PC-9 (cell line): ENCODE measurements at places on chromosomes 11 and 22. TPM values are rescaled to one million over a fixed set of nuclear protein-coding genes. Genes with fewer than 3 reads are reported as not detected.

Gene PTPN5
- not detected in 2 replicates for total RNA-seq

Gene CRYBB2
- 1.0 TPM in 2 replicates for total RNA-seq

DNA sequence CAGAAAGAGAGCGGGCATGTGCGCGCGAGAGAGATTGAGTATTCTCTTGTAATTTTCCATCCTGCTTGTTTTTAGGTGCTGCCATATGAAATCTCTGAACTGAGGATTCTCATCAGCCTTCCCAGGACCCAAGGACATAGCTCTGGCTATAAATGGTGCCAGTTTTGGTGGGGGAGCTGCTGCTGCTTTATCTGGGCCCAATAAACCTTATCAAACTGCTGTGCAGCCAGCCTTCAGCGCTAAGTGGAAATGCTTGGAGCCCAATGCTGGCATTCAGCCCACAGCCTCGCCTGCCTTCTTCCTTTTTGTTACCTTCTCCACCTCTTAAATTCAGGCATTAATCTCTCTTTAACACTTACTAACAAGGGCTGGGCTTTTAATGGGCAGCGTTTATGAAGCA is 2.4 kb upstream of the ZBTB16 start:
- no peak overlapping the region for H3K27ac ChIP-seq

- no peaks in the 10 kb centered on the region for H3K27me3 ChIP-seq
- H3K36me3 ChIP-seq: peaks cover 5% of the 10 kb centered on the region; the same call in 1 of the 2 replicates
- H3K4me1 ChIP-seq: peaks cover 10% of the 10 kb centered on the region
- H3K4me3 ChIP-seq: no peak overlapping the region
- H3K27ac ChIP-seq: no peak overlapping the region
- DNase-seq: no peak
These were observed 6.6 kb downstream of the SMARCB1 start for GRCh38 chr22:23793326-23793725.
